ENCODE measurements at places on chromosomes 13 and 19.

DNA sequence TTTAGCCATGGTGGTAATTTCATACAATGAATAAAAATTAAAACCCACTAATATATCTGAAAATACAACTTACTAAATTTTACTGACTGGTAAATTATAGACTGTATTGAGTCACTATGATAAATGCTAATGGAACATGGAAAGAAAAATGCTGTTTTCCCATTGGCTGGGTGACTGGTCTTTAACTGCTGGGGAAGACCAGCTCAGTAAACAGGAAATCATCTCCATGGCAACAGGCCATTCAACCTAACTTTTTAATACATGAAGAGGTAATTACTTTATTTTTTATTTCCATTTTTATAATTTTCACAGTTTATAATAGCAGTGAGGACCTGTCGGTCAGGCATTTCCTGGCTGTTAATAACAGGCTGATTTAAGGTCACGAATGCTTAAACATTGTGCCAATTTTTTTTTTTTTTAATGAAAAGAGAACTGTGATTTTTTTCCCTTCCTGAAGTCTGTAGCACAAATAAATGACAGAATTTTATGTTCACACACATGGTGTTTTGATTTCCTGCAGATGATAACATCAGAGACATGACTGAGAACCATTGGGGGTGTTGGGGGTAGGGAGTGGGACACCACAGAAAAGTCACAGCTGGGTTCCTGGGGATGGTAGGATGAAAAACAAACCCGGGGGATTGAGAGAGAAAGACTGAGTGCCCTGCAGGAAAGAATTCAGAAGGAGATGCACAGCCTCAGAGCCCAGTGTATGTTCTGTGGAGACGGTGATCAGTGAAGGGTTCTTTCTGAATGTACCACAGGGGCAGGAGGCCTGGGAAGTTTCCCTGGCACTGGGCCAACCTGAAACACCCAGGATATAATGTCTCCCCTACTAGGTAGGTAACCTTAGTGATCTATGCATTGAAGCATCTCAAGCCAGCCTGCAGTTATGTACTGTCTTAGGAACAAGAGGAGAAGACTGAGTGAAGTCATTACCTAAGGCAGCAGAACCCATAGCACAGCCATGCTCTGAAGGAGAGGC lies 297.1 kb downstream of the COG6 start:
- no peak for DNase-seq

DNA sequence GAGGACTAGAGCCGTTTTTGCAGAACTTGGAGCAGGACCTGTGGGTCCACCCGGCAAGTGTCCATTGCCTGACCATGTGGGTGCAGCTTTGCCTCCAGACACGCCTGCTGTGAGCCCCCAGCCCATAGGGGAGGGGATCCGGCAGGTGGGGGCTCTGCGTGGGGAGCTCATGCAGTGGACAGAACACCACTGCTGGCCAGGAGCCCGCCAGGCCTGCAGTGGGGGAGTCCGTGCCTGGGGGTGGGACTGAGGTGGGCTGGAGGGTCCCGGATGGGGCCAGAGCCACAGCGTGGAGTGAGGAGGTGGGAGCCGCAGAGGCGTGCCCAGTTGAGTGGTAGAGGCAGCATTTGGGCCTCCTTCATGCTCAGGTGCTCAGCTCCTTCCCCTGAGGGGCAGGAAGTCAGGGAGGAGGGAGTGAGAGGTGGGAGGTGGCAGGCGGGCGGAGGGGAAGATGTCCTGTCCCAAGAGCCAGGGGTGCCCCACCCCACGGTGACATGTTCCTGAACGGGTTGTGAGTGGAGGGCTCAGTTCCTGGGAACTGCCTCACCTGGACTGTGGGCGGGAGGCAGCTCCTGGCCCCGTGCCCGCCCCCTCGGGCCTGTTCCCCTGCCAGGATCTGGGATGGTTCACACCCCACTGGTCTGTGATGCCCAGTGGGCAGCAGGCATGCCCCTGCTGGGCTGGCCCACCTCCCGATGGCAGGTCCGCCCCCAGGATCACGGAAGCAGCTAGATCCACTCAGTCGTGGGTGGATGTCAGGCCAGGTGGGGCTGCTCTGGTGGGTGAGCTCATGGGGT lies 8.8 kb downstream of the ADAT3 start:
- DNase-seq, result no peak

DNA sequence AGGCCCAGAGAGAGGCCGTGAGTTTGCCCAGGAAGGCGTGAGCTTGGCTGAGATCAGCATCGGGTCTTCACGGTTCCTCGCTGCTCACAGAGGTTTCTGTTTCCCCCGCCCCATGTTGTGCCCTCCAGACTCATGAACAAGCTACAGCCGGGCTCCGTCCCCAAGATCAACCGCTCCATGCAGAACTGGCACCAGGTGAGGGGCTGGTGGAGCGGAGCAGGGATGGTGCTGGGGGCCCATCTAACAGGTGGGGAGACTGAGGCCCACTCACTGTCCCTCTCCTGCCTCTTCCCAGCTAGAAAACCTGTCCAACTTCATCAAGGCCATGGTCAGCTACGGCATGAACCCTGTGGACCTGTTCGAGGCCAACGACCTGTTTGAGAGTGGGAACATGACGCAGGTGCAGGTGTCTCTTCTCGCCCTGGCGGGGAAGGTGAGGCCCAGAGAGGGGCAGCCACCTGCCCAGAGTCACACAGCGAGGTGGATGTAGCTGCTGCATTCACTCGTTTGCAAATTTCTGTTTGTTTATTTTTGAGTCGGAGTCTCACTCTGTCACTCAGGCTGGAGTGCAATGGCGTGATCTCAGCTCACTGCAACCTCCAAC lies 6.0 kb downstream of the CNN2 start:
- DNase-seq, result no peak

GRCh38 chr13:35961002-35961401 lies 170.2 kb downstream of the DCLK1 start:
- DNase-seq, result no peak

- DNase-seq, result no peak
These were observed 60.9 kb downstream of the FOXO1 start for GRCh38 chr13:40605573-40605972.

DNA sequence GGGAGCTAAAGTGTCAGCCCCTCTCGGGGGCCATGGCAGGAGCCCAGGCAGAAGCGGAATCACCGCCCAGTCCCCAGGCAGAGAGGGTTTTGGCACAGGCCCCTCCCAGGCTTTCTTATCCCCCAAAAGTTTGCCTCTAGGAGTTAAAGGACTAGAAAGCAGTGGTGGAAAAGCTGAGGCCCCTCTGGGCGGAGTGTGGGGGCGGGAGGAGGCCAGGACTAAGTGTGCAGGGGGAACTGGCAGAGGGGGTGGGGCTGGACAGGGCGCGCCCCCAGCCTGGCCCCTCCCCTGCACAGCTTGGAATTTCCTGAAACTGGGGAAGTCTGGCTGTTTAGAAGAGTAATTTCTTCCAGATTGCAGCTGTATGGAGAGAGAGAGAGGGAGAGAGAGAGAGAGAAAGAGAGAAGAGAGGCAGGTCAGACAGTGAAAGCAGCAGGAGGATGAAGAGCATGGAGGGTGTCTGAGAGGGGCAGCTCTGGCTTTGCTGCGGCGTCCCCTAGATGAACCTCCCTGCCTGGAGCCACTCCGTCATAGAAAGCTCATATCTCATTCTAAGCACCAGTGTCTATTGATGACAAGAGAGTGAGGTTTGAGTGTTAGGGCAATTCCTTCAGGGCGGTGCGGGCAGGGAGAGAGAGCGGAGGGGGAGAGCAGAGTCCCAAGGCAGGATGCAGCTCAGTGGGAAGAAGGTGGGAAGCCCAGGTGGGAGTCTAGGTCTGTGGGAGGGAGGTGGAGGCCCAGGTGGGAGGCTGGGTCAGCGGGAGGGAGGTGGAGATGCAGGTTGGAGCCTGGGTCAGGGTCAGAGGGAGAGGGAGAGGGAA lies at the start of gene CDC42EP5:
TSS of gene CDC42EP5 (minus strand) at position 226 of the 821 bp plus-strand sequence. CDS start 7,749 bp downstream, outside the sequence.
- DNase-seq, result no peak

GRCh38 chr13:41608839-41609177 lies 151.5 kb downstream of the RGCC start:
- DNase-seq, result no peak

DNA sequence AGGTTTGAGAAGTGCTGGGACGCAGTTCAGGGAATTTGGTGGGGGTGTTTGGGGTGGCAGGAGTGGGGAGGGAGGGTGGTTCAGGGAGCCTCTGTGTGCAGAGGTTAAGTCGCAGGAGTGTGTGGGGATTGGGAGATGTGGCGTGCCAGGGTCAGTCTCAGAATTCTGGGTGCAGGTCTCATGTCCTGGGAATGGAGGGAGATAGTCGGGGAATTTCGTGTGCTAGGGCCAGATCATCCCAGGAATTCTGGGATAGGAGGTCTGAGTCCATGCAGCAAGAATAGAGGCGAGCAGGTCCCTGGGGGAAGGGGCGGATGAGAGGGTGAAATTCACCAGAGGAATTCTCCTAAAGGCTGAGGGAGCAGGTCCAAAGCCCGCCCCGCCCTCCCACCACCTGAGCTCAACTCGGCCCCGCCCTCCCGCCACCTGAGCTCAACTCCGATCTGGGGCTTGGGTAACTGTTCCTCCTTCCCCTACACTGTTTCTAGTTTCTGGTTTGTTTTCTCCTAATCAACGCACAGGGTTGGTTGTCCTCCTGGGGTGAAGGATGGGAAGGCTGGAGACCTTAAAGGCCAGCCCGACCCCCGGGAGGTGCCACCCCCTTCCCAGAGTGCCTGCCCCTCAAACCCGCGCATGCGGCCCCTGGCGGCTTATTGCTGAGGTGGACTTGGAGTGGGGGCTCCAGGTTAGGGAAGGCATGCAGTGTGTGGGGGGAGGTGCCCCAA lies 15.2 kb downstream of the KCNC3 start:
- DNase-seq, result no peak

GRCh38 chr19:3116621-3117020 lies 19.2 kb upstream of the GNA15 start:
- no peak for DNase-seq

- DNase-seq, result no peak
These were observed 32.1 kb upstream of the PEPD start for GRCh38 chr19:33553530-33554310.

- peak; percentile 20 for DNase-seq
These were observed 427.0 kb downstream of the UQCRFS1 start for GRCh38 chr19:28785971-28786370.

DNA sequence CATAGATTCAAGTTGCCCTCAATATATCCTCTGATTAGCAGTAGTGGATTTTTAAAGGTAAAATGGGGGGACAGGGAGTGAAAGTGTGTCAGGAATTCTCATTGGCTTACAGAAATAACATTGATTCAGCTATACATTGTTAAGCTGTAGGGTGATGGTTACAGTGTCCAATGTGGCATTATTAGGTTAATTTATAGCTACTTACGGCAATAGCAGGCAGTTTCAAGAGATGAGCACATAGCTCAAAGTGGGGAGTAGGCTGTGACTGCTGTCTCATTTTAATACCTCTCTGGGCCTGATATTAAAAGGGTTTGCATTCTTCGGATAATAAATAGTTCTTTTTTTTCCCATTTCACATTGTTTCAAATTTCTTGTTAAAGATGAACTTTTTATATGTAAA lies 34.6 kb downstream of the PAN3 start:
- DNase-seq, result no peak

DNA sequence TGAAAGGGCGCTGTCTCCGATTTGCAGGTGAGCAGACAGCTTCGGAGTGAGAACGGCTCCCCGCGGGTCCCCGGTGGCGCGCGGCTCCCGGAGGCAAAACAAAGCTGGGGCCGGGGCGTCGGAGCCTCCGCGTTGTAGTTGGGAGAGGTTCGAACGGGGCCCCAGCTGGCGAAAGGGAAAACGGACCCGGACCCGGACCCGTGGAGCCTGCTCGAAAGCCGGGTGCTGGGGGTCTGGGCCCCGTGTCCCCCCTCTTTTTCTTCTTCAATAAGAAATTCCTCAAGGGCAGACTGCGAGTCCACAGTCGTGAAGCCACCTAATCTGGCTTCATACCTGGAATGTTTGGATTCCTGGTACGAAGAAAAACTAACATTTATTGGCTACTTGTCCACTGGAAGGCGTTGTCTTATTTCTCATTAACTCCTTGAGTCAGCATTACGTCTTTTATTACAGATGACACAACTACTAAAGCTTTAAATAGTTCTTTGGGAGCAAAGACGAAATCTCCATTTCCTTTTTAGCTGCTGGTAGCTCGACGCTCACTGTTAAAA lies 632 bp upstream of the MTIF3 start:
- DNase-seq, result no peak

- no peak for DNase-seq
These were observed 251.7 kb upstream of the IRS2 start for GRCh38 chr13:110037925-110038573.

GRCh38 chr19:1395194-1396018 lies 5.9 kb downstream of the GAMT start:
- no peak for DNase-seq

- DNase-seq, result no peak
These were observed 46.6 kb upstream of the TSC22D1 start for GRCh38 chr13:44622708-44623107.

GRCh38 chr19:10687518-10688288 lies 13.5 kb upstream of the QTRT1 start:
- DNase-seq, result no peak

DNA sequence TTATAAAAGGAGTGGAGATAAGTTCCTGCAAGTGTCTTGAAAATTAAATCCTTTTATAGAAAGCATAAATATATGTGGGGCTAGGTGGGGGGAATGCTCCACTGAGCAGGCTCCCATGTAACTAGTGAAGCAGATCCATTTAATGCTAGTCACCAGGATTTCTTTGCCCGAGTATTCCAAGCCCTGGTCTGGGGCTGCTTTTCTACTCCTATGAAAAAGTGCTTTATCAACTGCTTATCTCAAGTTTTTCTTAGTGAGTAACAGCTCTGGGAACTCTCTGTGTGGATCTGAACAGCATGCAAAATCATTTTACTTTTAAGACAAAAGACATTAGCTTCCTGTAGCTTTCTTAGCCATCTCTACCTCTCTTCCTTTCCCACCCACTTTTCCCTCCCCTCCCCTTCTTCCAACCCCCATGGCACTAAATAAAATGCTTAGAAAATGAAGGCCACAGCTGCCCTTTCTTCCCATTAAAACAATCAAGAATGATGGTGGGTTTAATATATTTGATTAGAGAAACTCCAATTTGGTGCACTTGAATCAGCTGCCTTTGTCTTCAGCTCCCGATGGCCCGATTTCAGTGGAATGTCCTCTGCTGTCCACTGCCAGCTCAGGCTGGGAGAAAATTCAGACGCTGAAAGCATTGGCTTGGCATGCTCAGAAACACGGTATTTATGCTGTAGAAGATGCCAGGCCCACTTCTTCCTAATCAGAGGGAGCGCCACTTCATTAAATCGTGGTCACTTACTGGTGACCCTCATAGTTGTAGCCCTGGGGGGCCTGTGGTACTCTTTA lies 475.1 kb downstream of the FOXO1 start:
- DNase-seq, result no peak

- no peak for DNase-seq
These were observed 138.7 kb downstream of the IRS2 start for GRCh38 chr13:109647699-109648098.

- no peak for DNase-seq
These were observed 6.6 kb downstream of the ADAMTSL5 start for GRCh38 chr19:1505991-1506881.

Measured in iPS DF 19.7 (cell line).